ENCODE measurements at places on chromosomes 4 and X.
A peak's percentile ranks its signal among the peaks of the same experiment; 100 is the strongest.

DNA sequence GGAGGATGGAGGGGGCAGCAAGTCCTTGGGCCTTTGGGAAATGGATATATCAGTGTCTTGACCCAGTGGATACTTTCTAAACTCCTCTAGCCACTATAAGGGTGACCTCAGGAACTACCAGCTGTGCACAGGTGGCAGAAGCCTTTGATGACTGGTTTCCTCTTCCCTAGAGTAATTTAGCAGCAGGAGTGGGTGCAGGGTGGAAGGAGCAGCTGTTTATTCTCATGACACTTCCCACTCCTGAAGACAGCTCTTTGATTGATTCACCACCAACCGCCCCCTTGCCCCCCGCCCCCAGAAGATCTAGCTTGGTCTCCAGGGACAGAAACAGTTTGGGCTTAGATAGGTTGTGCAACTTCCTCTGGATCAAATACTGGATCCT is 63.0 kb downstream of the GPC3 start:
- no peak for DNase-seq

DNA sequence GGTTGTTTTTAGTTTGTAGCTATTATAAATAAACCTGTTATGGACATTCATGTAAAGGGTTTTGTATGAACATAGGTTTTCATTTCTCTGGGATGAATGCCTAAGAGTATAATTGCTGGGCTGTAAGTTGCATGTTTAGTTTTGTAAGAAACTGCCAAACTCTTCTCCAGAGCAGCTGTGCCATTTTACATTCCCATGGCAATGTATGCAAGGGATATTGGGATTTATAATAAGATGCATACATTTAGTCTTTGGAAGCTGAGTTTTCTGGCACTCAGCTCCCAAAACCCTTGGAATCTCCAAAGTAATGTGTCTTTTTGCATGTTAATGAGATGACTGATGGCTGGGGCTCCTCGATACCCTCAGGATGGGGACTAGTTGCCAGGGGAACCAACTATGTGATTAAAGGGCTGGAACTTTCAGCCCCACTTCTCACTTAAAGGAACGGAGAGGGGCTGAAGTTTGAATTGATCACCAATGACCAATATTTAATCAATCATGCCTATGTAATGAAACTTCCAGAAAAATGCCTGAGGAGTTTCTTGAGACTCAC is 44.0 kb downstream of the SERTM2 start:
- DNase-seq, result no peak

- DNase-seq, result no peak
These were observed 9.6 kb downstream of the AFP start for GRCh38 chr4:73445383-73446335.

DNA sequence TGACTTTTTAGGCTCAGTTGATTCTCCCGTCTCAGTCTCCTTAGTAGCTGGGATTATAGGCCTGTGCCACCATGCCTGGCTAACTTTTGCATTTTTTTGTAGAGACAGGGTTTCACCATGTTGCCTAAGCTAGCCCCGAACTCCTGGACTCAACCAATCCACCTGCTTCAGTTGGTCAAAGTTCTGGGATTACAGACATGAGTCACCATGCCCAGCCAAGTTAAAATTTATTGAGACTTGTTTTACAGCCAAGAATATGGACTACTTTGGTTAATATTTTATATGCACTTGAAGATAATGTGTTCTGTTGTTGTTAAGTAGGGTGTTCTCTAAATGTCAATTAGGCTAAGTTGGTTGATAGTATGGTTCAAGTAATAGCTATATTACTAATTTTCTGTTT is 58.7 kb downstream of the CYTL1 start:
- DNase-seq, result no peak

DNA sequence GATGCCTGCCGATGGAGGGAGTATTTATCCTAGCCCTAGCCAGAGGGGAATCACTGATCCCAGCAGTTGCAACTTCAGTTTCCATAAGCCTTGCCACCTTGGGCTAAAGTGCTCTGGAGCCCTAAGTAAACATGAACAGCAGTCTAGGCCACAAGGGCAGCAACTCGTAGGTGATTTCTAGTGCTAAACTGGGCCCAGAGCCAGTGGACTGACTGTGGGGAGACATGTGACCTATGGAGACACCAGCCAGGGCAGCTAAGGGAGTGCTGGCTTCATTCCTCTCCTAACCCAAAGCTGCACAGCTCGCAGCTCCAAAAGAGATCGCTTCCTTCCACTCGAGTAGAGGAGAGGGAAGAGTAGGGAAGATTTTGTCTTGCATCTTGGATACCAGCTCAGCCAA is 120.8 kb upstream of the MAGEA10 start:
- no peak for DNase-seq

GRCh38 chr4:163941221-163941905 is 446.9 kb downstream of the TMA16 start:
- no peak for DNase-seq

GRCh38 chr4:109624536-109624935 is 64.5 kb downstream of the MCUB start:
- no peak for DNase-seq

- no peak for DNase-seq
These were observed 8.1 kb downstream of the COQ2 start for GRCh38 chr4:83276299-83277040.

GRCh38 chrX:16114611-16115010 is 8.8 kb upstream of the GRPR start:
- peak; percentile 76 for DNase-seq

DNA sequence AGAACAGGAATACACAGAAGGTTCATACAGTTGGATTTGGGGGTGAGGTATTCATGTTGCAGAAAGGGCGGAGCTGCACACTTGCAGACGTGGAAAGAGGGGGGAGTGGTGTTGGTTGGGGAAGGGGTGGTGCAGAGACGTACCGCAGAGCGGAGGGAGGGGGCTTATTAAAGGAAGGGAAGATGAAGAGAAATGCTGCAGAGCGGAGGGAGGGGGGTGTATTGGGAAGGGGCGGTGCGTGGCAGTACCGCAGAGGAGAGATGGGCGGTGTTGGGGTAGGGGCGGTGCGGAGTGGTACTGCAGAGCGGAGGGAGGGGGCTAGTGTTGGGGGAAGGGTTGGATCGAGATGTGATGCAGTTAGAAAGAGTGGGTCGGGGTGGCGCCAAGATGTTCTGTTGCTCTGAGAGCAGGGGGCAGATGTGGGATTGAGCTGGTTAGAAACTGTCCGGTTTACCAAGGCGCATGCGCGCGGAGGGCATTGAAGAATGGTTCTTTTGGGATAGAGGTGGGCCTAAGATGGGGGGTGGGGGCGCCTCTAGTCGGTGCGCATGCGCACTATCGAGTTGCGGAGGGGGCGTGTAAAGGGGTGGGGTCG is 900 bp downstream of the TRO start:
- DNase-seq, result peak; percentile 83

- DNase-seq, result no peak
These were observed 270.3 kb downstream of the DTHD1 start for GRCh38 chr4:36551697-36552214.

GRCh38 chr4:79856196-79856595 is 216.8 kb downstream of the ANTXR2 start:
- no peak for DNase-seq

DNA sequence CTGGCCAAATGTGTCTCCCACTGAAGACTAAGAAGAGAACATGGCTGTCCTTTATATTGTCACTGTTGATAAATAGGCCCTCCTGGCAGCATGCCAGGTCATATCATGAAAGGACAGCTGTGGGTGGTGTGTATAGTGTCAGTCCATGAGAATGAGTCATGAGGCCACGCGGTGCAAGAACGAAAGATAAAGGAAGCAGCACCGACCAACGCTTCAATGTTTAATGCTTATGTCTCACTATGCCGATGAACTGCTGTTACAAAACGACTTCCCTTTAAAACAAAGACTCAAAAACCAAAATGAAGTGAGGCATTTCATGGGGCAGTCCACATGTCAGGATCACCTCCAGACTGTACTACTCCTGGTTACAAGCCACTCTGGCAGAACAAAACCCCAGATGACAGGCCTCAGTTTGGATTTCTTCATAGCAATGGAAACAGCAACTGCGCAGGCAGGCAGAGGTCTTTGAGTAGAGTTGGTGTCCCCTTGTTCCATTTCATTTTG is 5.2 kb upstream of the TCEANC start:
- peak; percentile 49 for DNase-seq

GRCh38 chr4:100165809-100166208 is 24.5 kb downstream of the DDIT4L start:
- no peak for DNase-seq

DNA sequence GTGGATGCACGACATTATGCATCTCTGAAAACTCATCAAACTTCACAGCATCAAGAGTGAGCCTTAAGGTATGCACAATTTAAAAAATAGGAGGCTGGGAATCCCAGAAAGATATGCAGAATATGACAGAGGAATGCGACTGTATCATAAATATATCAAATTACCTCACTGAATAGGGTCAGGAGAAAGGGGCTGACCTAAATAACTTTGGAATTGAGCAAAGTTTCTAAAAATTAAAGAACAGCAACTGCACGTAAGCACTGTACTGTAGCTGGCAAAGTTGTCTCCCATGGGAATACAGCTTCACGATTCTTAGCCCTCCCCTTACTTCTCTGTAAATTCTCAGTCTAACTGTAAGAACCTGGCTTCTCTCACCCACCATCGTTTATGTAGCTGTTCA is 397.4 kb upstream of the ZFP42 start:
- DNase-seq, result no peak

DNA sequence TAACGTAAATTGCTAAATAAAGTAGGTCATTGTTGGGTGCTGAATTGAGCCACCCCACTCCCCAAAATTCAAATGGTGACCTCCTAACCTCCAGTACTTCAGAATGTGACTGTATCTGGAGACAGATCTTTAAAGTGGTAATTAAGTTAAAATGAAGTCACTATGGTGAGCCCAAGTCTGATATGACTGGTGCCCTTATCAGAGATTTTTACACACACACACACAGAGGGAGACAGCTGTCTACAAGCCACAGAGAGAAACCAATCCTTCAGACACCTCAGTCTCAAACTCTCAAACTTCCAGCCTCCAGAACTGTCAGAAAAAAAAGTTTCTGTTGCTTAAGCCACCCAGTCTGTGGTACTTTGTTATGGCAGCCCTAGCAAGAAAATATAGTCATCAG is 879.2 kb upstream of the INTU start:
- DNase-seq, result no peak

GRCh38 chr4:24514808-24515207 is 69.5 kb downstream of the DHX15 start:
- peak; percentile 28 for DNase-seq

- DNase-seq, result peak; percentile 30
These were observed 1020.9 kb upstream of the INTU start for GRCh38 chr4:126611900-126612299.

- DNase-seq, result peak; percentile 69
These were observed 36.1 kb downstream of the EVC start for GRCh38 chr4:5746829-5747737.

DNA sequence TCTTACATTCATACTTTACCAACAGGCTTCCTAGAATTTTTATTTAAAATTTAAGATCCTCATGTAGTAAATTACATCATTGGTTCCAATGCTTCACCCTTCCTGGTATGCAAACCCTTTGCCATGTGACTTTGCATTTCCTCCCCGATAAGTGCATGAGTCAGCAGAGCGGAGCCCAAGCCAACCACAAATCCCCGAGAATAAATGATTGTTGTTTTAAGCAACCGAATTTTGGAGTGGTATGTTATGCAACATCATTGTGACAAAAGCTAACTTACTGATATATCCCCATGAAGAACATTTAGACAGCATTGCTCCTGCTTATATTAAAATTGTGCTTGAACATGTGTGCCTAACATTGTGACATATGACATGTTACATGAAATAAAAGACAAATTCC is 199.4 kb upstream of the DDX53 start:
- peak; percentile 88 for DNase-seq

- peak; percentile 77 for DNase-seq
These were observed 197.8 kb downstream of the PDGFC start for GRCh38 chr4:156773648-156774357.

- no peak for DNase-seq
These were observed 2.5 kb upstream of the CITED1 start for GRCh38 chrX:72308209-72308565.

DNA sequence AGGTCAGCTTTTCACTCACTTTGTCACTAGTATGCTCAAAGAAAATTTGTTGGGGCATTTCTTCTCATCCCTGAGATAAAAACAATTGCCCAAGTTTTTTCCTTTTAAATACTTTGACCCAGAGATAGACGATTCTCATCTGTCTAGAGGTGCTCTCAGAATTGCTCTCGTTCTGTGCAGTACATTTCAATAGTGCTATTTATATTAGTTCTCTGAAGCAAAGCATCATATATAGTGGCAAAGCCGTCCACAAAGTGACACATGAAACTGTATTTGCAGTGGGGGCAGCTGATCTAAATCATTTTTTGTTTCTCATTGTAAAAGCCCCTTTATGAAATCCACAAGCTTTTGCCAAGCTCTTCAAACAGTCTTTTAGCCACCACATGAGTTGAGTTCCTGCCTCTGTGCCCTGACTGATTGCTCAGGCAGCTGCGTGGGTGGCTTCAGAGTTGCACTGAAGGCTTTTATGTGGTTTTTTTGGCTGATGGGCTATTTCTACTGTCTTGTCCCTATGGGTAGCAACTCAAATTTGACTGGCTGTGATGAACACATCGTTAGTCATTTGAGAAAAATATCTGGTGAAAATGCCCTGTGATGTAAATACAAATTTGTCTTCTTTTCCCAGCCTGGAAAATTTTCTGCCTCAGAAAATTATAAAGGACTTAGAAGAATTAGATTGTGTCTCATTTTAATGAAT is 119.1 kb upstream of the OTUD4 start:
- DNase-seq, result peak; percentile 91

- no peak for DNase-seq
These were observed 21.9 kb upstream of the CCSER1 start for GRCh38 chr4:90105274-90105673.

- DNase-seq, result peak; percentile 32
These were observed 129.8 kb downstream of the GPR143 start for GRCh38 chrX:9635803-9636202.

DNA sequence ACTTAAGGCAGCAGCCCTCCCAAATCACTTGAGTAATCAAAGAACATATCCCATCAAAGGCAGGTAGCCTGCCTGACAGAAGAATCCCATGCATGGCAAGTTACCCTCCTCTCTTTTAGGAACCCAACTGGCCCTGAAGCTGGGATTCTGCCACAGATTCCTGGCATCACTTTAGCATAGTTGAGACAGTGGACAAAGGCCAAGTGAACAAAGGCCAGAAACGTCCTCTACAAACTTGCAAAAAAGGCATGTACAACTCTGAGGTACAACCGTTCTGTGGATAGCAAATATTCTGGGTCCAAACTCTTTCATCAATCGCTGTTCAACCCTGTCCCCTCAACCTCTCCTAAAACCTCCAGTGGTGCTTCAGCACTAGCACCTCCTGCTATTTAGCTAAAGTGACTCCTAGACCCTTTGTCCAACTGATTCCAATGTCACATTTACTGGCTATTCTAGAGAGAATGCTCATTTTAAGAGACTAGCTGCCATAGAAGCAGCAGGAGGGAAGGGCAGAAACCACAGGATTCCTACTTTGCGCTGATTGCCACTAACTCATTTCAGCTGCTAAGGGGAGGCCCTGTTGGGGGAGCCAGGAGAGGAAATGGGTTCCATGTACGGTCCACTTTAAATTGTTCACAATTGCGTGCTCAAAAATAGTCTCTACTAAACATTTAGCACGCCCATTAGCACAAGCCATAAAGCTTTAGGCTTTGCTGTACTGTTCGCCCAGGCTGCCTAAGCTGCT is 105.9 kb downstream of the SHROOM4 start:
- no peak for DNase-seq
